ENCODE measurements at places on chromosomes 1 and 21.

DNA sequence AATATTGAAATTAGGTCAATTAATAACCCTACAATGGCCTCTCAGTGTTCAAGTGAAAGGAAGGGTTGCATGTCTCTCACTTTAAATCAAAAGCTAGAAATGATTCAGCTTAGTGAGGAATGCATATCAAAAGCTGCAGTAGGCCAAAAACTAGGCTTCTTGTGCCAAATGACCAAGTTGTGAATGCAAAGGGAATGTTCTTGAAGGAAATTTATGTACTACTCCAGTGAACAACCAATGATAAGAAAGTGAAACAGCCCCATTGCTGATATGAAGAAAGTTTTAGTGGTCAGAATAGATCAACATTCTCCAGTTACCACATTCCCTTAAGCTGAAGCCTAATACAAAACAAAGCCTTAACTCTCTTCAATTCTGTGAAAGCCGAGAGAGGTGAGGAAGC, 10.0 kb downstream of the MAEL start:
- DNase-seq = no peak

- no peak for DNase-seq
Measured at GRCh38 chr1:69976896-69977295, 228.5 kb downstream of the LRRC40 start.

DNA sequence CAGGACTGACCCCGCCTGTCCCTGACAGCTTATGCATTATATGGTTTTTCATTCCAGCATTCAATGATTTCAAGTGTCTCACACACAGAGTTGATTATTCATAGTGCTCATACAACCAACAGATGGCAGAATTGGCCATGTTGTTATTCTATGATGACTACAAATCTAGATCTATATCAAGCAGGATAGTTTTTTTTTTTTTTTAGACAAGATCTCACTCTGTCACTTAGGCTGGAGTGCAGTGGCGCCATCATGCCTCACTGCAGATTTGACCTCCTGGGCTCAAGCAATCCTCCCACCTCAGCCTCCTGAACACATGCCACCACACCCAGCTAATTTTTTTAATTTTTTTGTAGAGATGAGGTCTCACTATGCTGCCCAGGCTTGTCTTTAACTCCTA, 40.1 kb upstream of the LRRC8D start:
- DNase-seq = peak; percentile 35

GRCh38 chr1:226029093-226029496, 30.0 kb upstream of the SDE2 start:
- no peak for DNase-seq

DNA sequence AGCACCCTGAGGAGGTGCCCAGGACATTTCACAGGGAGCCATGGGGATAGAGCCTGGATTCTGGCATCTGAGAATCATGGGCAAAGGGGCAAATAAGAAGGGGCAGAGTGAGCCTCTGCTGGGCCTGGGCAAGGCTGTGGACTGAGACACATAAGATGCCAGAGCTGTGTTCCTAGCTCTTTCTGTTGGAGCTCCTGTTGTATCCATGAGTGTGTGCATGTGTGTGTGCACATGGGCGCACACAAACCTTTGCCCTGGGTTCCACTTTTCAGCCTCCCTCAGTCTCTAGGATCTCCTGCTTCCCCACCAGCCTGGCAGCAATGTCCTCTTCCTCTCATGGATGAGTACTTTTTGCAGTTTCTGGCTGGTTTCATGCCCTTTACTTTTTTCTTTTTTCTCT, 44.0 kb downstream of the ATF3 start:
- DNase-seq = no peak

DNA sequence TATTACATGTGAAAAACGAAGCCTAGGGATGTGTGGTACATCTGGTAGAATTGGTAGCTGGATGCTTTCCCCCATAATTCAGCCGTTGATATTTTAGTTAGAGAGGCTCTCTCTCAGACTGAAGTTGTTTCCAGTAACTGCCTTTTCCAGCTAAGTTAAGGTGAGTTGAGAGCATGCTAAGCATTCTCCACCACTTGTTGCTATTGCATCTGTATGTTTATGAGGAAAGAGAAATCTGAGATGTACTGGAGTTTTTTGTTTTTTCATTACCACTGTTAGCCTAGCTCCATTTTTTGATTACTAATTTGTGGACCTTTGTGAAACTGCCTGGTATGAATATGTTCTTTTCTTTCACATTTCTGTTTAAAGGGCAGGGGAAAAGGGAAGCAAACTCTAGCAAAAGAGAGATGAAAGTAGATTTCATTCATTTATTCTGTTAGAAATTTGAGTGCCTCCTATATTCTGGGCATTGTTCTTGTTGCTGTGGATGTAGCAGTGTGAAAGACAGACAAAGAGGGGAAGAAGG, 189.9 kb upstream of the CACYBP start:
- no peak for DNase-seq

- DNase-seq = no peak
Measured at GRCh38 chr1:40264354-40264781, 6.3 kb downstream of the ZMPSTE24 start.

DNA sequence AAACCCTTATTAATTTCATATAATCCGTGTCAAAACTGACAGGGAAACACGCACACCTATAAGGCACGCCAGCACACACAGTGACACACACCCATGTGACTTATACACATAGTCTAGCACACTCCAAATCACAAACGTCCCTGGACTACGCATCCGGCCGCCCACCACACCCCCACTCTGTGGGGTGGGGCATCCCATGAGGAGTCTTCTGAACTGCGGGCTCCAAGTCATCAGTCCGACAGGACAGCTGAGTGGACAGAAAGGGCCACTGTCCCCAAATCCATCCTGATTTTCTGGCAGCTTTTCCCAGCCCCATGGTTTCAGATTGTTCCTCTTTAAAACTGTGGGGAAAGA, 829 bp downstream of the PEA15 start:
- no peak for DNase-seq

DNA sequence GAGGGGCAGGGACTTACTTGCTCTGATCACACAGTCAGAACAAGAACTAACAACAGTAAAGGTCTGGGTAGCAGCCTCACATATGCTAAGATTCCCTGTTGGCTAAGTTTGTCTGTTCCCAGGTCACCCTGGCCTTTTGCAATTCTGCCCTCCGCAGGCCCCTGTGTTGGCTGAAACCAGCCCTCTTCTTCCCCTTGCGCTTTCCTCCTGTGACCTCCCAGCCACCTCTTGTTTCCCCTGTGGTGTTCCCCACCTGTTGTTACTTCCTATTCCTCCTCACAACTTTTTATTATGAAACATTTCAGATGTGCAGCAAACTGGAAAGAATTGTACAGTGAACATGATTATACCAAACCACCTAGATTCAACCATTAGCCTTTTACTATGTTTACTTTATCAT, 23.4 kb downstream of the MAPKAPK2 start:
- no peak for DNase-seq

GRCh38 chr1:222732216-222733159, 4.5 kb upstream of the FAM177B start:
- DNase-seq = no peak
